ENCODE measurements at places on chromosomes 5 and 9. TPM values are rescaled to one million over a fixed set of nuclear protein-coding genes. Genes with fewer than 3 reads are reported as not detected.

DNA sequence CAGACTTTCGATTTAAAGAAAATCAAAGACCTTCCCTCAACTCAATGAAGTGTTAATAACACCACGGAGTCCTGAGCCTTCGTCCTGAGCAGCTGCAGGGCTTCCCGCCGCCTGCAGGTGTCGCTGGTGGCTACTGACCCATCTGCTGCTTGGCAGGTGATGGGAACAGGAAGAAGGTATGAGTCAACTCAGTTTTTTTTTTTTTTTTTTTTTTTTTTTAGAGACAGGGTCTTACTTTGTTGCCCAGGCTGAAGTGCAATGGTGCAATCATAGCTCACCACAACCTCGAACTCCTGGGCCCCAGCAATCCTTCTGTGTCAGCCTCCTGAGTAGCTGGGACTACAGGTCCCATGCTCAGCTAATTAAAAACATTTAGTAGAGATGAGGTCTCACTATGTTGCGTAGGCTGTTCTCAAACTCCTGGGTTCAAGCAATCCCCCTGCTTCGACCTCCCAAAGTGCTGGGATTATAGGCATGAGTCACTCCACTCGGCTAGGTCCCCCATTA lies 185.7 kb upstream of the IL12B start:
- DNase-seq, result peak; percentile 70

PFN3 gene
- not detected for polyA plus RNA-seq

- DNase-seq, result no peak
Measured at GRCh38 chr5:140996060-140996459, 29.8 kb downstream of the PCDHAC2 start.

SPRY4 gene
- 6.0 TPM for polyA plus RNA-seq

IPPK gene
- 10.2 TPM for polyA plus RNA-seq

- DNase-seq, result no peak
Measured at GRCh38 chr9:137127301-137128157, 11.4 kb upstream of the GRIN1 start.

GRCh38 chr9:126205265-126205664 lies 121.4 kb upstream of the MVB12B start:
- DNase-seq, result no peak

LCN6 gene
- not detected for polyA plus RNA-seq

NMUR2 gene
- 0.30 TPM for polyA plus RNA-seq

NDUFS6 gene
- 164 TPM for polyA plus RNA-seq

DNA sequence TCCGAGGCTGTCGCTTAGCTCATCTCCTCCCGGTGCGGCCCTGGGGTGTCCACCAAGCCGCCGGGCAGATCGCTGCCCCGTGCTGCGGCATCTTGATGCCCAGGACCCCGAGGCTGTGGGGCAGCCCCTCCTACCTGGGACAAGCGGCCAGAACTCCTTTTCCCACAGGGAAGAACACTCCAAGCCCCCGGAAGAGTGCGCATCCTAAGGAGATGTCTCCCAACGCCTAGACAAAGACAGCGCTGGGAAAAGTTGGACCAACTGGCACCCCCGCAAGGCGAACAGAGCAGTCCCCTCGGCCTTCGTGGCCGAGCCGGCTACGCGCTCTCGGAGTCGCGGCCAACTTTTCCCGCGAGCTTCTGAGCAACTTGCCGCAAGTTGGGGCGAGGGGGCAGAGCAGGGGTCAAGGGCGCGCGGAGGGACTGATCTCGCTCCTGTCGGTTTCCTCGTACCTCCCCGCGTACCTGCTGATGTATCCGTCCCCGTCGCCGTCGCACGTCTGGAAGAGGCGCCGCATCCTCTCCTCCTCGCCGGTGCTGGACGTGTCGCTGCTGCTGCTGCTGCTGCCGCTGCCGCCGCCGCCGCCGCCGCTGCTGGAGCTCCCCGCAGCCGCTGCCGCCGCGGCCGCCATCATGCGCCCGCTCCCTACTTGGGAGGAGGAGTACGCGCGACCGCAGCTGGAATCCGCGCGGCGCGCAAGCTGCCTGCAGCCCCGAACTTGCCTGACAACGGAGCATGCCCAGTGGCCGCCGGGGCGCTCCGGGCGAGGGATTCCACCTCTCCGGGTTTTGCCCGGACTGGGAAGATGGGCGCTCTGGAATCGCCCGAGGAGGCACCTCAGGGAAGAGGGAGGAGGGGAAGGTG lies at the start of gene MCC:
TSS of gene MCC (minus strand) at position 673 of the 864 bp plus-strand sequence.
- peak; percentile 91 for DNase-seq

- DNase-seq, result peak; percentile 9
Measured at GRCh38 chr5:77129391-77129990, 42.4 kb upstream of the ZBED3 start.

LCN9 gene
- not detected for polyA plus RNA-seq

PCDHB3 gene
- 2.3 TPM for polyA plus RNA-seq

DNA sequence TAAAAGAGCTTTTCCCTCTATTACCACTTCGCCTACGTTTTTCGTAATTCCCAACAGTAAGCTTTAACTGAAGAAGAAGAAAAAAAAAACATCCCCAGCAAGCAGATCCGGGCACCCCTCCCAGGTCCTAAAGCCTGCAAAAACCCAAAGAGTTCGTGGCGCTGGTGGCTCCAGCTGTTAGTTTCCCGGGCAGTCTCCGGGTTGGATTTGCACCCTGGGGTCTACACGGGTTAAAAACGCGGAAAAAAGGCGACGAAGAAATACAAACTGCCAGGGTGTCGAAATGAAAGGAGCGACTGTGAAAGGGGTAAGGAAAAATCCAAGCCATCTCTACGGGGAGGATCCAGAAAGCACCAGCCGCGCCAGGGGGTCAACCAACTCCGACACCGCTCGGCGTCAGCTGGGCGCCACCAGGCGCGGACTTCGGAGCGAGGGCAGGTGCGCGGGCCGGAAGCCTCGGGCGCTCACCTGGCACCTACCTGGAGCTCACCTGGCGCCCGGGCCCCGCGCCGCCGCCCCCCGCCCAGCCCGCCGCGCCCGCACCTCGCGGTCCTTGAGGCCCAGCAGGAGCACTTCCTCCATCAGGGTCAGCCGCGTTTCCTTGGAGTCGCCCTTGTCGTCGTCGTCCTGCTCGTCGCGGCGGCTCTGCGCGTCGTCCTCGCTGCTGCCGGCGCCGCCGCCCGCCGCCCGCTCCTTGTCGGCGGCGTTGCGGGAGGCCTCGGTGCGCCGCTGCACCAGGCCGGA lies 680 bp downstream of the GOLPH3 start:
- peak; percentile 89 for DNase-seq

DNA sequence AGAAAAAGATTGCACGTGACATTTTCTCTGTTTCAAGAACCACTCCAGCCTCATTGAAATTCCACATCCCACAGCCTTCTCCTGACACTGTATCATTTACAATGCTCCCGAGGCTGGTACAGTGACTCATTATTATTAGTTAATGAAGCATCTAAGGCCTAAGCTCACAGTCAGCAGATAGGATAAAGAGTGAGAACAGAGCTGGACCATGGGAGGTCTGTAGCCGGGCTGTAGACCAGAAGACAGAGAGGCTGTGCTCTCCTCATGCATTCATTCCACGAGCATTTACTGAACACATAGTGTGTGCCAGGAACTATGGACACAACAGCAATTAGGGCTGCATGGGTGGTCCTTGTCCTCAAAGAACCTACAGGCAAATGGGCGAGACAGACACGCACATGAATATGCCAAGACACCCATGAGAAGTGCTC lies 47.3 kb upstream of the GALNT10 start:
- DNase-seq, result no peak

- no peak for DNase-seq
Measured at GRCh38 chr9:38486837-38487236, 62.6 kb upstream of the IGFBPL1 start.

DNA sequence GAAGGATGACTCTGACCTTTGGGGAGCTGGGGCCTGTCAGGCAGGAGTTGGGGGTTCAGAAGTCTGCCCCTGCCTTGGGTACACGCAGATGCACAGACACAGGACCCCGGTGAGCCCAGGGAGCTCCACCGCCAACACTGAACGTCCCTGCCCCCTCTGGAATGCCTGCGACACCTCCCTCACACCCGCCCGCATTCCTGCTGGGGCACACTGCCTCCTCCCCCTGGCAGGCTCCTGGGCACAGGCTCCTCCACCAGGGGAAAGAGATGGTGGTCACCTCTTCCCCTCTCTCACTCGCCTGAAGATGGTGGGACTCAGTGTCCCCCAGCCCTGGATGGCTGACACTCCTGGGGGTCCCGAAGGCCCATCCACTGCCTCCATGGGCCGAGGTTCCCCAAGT lies 12.0 kb downstream of the CRB2 start:
- peak; percentile 88 for DNase-seq
